ENCODE measurements at places on chromosomes 5 and 9.
A peak's percentile ranks its signal among the peaks of the same experiment; 100 is the strongest.

DNA sequence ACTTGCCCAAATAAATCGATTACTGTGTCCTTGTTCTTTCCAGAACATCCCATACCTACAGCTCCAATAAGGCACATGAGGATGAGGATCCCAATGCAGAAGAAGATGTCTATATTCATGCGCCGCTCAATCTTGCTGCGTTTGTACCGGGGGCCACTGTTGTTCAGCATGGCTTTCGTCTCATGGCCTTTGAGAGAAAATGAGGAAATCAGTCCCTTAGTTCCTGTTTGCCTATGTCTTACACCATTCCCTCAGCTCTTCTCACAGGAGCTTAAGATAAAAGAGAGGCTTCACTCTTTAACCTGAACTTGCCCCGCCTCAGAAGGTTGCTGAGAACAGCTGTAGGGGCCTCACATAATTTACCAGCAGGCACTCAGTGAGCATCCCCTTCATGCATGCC lies 211.6 kb downstream of the ATP10B start:
- DNase-seq, result no peak

GRCh38 chr5:87099968-87100367 lies 167.7 kb upstream of the RASA1 start:
- no peak for DNase-seq

GRCh38 chr5:154388842-154389241 lies 57.0 kb upstream of the SAP30L start:
- DNase-seq, result no peak

- DNase-seq, result peak; percentile 80
Measured at GRCh38 chr9:128438343-128439109, 17.3 kb upstream of the ODF2 start.

DNA sequence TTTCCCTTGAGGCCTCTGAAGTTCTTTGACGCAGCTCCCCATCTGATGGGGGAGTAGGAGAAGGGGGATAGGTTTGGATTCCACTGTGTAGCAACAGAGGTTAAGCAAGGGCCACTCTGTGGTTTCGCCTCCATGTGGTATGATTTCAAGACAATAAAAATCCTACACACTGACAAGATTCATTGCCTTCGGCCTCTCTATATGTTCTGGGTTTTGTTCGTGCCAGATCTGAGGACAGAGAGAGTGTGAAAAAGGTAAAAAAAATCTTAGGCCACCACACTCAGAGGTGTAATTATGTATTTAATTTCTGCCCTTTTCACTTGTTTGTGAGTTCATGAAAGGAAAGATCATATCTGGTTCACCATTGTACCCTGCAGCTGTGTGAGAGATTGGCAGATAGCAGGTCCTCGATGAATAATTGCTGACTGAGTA lies 715.2 kb upstream of the ZNF608 start:
- no peak for DNase-seq

DNA sequence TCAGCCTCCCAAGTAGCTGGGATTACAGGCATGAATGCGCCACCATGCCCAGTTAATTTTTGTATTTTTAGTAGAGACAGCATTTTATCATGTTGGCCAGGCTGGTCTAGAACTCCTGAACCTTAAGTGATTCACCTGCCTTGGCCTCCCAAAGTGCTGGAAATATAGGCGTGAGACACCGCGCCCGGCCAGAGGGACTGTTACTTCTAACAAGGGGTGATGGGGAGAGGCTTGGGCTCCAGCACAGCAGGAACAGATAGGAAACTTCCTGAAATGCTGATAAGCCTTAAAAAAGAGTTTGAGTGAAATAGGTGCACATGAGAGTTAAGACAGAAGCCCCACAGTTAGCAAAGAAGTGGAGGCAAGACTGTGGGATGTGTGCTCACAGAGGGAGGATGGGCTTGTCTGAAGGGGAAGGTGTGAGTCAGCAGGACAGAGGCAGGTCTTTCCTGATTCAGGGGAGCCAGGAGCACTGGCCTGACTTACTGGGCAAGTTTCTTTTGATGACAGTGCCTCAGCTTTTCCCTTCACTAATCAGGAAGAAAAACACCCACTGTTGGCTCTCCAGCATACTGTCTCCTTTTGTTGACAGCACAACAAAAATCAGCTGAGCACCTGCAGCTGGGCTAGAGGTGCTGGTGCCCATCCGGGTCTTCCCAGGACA lies 68.4 kb downstream of the RAD23B start:
- DNase-seq, result no peak

All from KG1 (cell line).